Kidney tubule cell (primary cell): ENCODE measurements at places on chromosomes 2 and 18.

- DNase-seq, result no peak
These were observed 23.2 kb downstream of the ADNP2 start for GRCh38 chr18:80132180-80132812.

DNA sequence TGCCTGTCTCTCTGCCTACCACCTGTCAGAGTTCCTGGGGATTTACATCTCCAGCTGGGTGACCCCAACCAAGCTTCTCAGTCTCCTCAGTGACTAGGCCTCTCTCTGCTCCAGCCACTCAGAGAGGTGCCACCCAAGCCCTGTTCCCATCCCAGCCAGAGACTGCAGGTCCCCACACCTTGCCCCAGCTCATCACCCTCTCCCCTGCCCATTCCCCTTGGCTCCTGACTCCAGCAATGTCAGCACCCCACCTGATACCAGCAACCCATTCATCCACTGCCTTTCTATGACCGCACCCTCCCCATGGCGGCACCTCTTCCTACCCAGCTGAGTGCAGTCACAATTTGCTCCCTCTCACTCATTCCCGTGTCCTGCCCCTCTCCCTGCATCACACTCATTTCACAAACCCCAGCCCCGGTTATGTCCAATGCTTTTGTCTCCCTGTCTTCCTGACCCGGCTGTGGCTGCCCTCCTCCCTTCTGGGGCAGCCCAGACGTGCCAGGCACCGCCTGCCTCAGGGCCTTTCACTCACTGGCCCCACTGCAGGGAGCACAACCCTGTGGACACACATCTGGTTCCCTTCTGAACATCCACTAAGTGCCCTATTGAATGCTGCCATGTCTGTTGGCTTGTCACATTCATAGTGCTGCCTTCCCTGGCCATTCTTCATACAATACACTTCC lies 494.8 kb upstream of the HS6ST1 start:
- DNase-seq, result no peak

- DNase-seq, result peak; percentile 13
These were observed 175.1 kb downstream of the GULP1 start for GRCh38 chr2:188466761-188467160.

DNA sequence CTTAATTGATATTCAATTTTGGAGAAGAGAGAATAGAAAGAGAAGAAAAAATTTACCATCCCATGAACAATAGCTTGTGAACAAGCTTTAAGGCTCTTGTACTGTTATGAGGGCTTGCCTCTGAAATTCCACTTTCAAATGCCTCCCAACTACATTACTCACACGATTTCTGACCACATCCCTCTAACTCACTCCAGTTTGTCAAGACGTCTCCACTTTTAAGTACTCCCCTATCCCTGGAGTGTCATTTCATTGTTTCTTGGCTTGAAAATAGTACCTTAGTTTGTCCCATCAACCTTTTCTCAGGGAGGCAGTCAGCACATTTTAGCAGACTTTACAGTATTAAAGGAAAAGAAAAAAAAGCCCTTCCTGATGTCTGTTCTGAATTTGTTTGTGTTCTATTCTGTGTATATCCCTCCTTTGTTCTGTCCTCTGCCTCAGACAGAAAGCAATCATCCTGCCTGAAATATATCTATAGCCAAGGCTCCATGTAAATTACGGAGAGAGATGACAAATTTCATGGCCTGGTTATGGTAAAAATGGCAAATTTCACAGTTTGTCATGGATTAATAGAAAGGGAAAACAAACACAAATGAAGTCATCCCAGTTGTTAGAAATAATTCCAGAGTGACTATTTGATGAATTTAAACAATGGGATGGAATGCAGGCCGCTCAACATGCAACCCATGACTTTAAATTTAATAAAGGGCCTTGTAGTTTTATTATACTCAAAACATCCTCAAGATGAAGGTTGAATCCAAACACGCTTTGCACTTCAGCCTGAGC lies 228.8 kb downstream of the ETAA1 start:
- peak; percentile 42 for DNase-seq

GRCh38 chr2:127011231-127011661 lies 95.7 kb downstream of the BIN1 start:
- no peak for DNase-seq

GRCh38 chr2:108958002-108958401 lies 31.0 kb downstream of the EDAR start:
- DNase-seq, result no peak

DNA sequence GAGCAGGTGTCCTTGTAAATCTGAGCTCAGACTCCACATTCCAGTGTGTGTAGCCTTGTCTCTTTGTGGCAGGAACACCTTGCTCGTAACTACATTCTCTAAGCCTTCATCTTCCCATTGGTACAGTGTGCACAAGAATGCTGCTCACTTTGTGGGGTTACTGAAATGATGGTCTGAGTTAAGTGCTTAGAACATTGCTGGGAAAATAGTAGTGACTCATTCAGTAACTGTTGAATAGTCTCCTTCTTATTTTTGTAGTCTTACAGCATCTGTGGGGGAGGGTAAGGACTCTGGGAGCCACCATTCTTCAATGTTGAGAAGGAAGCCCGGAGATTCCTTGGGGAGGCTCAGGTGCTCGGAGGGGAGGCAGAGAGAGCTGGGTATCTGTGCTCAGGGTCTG lies 236.0 kb upstream of the HDAC4 start:
- no peak for DNase-seq

DNA sequence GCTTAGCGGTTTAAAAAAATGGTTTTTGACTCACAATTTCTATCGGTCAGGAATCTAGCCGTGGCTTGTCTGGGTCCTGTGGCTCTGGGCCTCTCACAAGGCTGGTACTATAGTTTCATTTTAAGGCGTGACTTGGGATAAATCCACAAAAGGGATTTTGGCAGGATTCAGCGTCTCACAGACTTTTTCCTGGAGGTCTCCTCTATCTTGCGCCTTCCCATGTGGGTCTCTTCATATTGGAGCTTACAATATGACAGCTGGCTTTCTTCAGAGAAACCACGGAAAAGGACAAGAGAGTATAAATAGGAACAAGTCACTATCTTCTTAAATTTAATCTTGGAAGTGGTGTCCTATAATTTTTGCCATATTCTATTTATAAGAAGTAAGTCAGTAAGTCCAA lies 250.5 kb downstream of the DSC3 start:
- DNase-seq, result no peak

DNA sequence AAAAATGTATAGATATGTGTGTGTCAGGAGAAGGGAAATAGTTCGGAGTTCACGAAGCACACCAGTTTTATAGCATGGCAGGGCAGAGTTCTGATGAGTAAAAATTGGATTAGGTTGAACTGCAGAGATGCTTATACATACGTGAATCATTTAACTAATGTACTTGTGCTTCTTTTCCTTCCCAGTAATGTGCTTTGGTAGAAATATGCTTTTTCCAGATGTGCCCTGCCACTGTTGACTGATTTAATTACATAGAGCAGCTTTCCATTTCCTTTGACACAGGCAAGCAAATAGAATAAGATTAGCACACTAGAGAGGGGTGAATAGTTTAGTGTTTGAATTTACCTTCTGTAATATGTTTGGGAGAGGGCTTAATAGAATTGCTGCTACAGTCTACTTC lies 28.9 kb upstream of the ARMC9 start:
- DNase-seq, result no peak

DNA sequence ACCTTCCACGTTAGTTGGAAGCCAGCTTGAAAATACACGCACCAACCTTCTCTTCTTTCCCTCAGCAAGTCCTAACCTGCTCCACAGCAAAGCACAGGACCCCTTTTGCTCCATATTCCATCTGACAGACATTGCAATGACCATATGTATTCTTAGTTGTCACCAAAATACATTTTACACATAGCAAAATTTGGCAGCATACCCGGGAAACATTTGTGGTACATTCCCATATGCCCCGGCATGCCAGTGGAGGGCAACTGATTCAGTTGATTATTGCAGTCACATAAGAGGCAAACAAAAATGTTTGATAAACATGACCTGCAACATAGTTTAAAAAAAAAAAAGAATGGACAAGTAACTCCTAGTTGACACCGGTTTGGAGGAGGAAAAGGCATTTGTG lies 202.1 kb upstream of the UBE2E3 start:
- DNase-seq, result no peak

DNA sequence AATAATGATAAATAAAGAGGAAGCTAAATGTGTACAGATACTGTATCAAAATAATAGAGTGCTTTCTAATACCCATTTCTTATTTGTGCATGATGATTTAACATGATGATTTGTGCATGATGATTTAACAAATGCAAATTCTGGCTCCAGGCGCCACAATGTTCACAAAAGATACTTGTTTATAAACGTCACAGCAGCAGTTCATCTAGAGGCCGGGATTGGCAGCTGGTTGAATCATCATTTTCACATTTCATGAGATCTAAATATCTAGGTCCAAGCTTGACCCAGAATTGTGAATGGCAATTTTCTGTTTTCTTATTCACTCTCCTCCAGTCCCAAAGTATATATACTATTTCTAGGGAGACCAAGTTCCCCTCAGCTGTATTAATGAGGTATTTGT lies 322.0 kb downstream of the SUCLG1 start:
- no peak for DNase-seq

DNA sequence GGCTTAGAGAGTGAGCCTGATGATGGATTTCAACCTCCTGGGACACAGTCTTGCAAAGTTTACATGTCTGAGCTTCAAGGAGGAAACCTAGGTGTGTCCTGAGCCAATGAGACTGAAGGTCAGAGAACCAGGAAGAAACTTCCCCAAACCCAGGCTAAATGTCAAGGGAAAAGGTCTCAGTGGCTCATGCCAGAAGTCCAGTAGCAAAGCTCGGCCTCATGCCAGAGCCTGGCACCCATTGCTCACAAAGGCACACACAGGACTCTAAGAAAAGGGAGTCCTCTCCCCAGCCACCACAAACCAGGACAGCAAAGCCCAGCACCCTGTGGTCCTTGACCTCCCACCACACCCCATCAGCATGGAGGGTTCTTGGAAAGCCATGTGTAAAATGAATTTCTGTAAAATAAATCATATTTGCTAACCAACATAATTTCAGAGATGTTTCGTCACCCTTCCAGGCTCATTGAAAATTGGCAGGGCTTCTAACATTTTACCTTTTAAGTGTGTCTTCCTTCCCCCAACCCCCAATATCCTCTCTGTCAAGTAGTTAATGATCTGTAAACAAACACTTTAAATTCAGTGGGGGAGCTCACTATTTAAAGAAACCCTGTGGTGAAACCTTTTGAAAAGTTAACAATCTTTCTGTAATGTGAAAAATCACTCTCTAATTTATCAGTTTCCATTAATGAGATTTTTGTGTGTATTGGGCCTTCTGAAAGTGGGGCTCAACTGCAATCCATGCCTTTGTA lies 77.1 kb downstream of the BCL11A start:
- no peak for DNase-seq

DNA sequence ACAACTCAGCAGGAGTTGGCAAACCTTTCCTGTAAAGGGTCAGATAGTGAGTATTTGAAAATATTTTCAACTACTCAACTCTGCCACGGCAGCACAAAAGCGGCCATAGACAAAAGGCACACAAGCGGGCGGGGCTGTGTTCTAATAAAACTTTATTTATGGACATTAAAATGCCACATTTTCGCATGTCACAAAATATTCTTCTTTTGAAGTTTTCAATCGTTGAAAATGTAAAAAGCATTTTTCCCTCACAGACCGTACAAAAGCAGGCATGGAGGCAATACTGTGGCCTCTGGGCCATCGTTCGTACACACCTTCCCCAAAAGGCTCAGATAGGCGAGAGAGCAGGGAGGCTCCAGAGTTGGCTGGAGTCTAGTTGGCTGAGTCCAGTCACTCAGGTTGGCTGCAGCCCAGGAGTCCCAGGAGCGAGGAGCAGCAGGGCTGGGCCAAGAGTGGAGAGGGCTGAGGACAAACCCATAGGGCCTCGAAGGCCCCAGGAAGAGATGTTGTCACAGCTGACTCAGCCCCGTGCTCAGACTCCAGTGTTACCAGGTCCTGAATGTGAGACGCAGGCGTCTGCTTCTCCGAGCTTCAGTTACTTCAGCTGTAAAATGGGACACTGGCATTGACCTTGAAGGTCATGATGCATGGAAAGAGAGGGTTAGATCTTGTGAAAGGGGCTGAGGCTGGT lies 42.5 kb downstream of the SDC1 start:
- peak; percentile 93 for DNase-seq
